ENCODE measurements at places on chromosomes 2 and 18. TPM values are rescaled to one million over a fixed set of nuclear protein-coding genes. Genes with fewer than 3 reads are reported as not detected.

DNA sequence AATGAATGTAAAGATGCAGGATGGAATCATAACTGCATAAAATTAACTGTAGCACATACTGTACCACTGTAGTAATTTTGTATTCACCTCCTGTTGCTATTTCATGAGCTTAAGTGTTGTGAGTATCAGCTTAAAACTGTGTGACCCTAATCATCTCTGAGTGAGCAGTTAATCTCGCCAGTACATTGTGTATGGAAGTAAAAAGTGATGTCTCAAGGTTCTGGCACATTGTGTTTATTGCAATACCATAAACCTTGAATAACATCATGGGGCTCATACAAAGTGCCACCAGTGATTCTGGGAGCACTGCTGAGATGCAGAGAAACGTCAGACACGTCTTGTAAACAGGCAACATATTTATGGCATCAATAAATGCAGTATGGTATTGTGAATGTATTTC is 124.5 kb downstream of the PMAIP1 start:
- no peak for DNase-seq

- DNase-seq = no peak
Observed at GRCh38 chr2:202841090-202841867, 30.3 kb downstream of the ICA1L start.

DNA sequence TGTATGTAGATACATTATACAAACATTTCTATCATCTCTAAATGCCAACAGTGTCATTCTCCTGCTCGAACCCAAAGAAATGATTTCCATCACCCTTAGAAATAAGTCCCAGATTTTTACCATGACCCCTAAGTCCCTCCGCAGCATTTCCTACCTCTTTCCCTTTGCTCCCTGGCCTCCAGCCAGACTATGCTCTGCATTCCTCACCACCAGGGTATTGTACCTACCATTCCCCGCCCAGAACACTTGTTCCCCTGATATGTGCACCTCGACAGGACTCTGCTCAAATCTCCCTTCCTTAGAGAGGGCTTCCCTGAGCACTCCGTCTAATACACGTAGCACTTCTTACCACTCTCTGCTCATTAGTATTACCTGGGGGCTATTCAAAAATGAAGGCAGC is 630.2 kb downstream of the ARHGAP15 start:
- no peak for DNase-seq

GRCh38 chr2:73286134-73286655 is 1.9 kb upstream of the FBXO41 start:
- no peak for DNase-seq

- no peak for DNase-seq
Observed at GRCh38 chr2:161384864-161385263, 31.2 kb upstream of the TBR1 start.

- no peak for DNase-seq
Observed at GRCh38 chr2:180481998-180482397, 474.9 kb upstream of the CWC22 start.

- no peak for DNase-seq
Observed at GRCh38 chr2:202378001-202378400, 1.9 kb downstream of the BMPR2 start.

DNA sequence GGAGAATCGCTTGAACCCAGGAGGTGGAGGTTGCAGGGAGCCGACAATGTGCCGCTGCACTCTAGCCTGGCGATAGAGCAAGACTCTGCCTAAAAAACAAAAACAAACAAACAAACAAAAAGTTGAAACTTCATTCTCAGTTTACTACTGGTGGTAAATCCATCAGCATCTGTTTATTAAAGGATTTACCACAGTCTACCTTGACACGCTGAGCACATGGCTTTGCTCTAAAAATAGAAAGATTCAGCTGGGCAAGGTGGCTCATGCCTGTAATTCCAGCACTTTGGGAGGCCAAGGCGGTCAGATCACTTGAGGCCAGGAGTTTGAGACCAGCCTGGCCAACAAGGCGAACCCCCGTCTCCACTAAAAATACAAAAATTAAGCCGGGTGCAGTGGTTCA is 201.3 kb downstream of the TGIF1 start:
- no peak for DNase-seq

- no peak for DNase-seq
Observed at GRCh38 chr2:144472046-144472412, 47.9 kb downstream of the ZEB2 start.

- DNase-seq = no peak
Observed at GRCh38 chr18:42509750-42510415, 554.8 kb downstream of the PIK3C3 start.

DNA sequence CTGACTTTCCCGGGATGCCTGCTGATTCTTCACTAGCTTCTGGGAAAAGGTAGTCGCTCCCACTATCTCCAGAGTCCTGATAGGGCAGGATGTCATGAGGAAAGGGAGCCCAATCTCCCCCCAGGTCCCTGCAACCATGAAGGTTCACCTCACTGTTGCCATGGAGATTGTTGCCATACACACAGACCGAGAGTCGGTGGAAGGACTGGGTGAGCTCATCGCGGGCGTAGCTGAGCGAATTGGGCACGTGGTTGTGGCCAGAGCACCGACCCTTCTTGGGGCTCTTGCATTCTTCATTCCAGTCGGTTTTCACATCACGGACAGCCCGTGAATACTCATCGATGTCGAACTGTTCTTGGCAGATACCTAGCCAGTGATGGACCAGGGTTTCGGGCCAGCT is 97.4 kb downstream of the MEP1B start:
- no peak for DNase-seq

DNA sequence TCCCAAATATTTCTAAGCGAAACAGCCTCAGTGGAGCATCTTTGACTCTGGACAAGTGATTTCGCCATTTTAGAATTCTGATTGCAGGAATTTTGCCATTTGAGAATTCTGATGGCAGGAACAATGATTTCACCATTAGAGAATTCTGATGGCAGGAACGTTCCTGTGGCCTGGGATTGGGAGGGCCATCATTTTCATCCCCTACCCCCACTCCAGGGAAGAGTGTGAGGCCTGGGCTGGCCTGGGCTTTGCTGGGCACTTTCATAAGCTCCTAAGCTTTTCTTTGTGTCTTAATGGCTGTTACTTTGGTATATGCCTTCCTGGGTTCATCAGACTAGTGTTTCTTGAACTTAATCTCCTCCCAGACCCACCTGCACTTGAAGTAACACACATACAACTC is 129.3 kb upstream of the EPAS1 start:
- DNase-seq = no peak

GRCh38 chr2:47323009-47323821 is 79.7 kb upstream of the MSH2 start:
- peak; percentile 83 for DNase-seq

DNA sequence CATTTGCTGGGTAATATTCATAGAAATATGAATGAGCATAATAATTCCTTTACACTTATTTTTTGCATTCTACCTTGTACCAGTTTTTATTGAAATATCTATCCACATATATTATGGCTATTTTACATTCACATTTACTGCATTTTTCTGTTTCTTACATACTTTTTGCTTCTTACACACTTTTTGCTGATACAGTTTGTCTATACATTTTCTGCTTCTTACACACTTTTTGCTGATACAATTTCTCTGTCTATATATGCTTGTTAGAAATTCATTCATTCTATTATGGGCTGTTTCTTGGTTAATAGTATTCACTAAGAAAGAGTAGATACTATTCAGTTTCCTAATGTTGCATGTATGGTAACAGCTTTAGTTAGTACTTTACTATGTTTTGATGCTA is 16.9 kb upstream of the STAMBP start:
- no peak for DNase-seq

GRCh38 chr18:47754311-47755101 is 176.0 kb downstream of the SMAD2 start:
- DNase-seq = no peak

IL1R2 gene
- total RNA-seq = 77.7 TPM

CSRNP3 gene
- total RNA-seq = 2.7 TPM

MARCO gene
- total RNA-seq = 2.7 TPM

ARHGEF33 gene
- 0.37 TPM for total RNA-seq

AKAIN1 gene
- not detected for total RNA-seq

ANKRD53 gene
- total RNA-seq = 0.61 TPM

TMEM200C gene
- 0.20 TPM for total RNA-seq
